Stimulated activated CD4-positive, alpha-beta T cell treated with anti-CD3 and anti-CD28 coated beads, Interleukin-2, amount 100 ng/mL, for 24 hours (primary cell): ENCODE measurements at places on chromosomes 6 and 20.

- no peak for DNase-seq
Observed at GRCh38 chr20:58017231-58017969, 211.1 kb downstream of the ANKRD60 start.

DNA sequence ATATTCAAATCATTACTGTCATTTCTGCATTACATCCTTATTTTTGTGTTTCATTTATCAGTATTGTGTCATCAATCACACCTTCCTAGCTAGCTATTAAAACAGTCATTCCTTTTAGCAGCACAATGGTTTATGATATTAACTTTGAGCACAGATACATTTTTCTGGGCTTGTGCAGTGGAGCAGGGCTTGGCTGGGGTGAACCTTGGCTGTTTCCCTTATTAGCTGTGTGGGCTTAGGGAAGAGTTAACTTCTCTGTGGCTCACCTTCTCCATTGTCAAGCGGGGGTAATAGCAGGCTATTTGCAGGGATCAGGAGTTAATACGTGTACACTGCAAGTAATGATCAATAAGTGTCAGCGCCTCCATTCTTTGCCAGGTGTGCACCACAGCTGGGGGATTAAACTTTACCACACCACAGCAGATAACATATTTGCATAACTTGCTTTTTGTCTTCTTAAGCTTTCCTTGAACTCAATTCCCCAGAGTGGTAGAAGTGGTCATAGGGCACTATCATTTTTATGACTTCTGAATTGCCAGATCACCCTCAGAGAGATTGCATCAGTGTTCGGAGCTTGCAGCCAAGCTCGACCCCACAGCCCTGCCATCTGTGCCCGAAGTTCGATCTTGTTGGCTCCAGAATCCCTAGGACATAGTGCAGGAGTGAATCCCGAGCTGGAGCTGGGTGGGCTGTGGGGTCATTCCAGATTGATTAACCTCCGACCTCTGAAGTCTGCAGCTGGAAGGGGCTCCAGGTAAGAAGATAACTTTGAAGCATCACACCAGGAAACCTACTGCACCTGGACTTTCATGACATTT lies 1.5 kb upstream of the PYGB start:
- DNase-seq = no peak

- no peak for DNase-seq
Observed at GRCh38 chr6:56292505-56293181, 45.3 kb upstream of the COL21A1 start.

- no peak for DNase-seq
Observed at GRCh38 chr6:136639702-136640101, 89.5 kb upstream of the MAP7 start.

DNA sequence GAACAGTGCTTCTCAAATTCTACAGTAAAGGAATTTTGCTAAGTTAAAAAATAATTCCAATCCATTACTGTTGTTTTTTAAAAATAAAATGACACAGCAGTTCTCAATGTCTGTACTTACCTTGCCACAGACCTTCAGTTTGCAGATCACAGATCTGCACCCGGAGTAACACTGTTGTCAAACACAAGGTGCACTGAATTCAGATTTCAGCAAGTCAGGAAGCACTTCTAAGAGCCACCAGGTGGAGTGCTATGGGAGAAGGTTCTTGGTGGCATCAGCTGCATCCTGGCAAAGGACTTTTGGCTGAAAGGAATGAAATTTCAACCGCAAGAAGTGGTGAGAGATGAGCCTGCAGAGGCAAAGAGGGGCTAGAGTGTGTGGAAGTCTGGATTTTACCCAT lies 17.4 kb downstream of the RSPH4A start:
- DNase-seq = no peak

GRCh38 chr6:105815661-105816555 lies 270.2 kb upstream of the PRDM1 start:
- DNase-seq = no peak

DNA sequence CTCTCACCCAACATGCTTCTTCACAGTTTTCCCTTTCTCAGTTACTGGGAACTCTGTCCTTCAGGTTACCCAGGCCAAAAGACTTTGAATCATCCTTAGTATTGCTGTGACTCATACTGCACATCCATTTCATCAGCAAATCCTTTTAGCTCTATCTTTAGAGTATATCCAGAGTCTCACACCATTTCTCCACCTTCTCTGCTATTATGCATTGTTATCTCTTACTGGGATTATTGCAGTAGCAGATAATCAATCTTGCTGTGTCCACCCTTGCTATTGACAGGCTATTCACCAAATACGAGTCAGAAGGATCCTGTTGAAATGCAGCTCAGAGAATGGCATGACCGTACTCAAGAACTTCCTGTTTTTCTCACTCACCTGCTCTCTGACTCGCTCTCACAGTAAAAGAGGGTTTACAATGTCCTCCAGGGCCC lies 57.3 kb downstream of the BCKDHB start:
- DNase-seq = no peak

DNA sequence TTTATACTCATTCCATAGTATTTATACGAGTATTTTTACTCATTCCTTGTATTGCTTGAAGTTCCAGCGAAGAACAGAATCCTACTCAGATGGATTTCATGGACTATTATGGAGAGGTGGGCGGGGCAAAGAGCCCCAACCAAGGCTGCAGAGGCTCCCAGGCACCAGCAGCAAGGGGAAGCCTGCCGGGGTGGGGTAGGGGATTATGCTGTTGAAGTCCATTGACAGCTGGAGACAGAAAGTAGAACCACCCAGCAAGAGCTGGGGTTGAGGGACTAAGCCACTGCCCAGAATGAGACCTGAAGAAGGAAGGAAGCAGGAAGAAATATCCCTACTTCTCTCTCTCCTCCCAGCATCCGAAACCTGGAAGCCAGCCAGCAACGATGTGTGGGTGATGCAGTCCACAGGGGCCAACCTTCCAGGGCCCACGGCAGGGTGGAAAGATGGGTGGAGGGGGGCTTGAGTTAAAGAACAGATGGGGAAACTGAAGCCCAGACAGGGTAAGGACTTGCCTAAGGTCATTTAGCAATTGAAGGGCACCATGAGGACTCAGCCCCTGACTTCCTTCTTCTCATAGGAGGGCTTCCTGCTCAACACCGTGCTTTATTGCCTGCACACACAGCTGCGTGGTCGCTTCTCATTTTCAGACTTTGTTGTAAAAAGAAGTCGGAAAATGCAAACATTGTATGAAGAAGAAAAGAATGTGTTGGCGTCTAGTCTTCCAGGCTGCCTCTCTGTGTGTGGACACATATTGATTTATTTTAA lies 18.3 kb upstream of the GTSF1L start:
- no peak for DNase-seq

DNA sequence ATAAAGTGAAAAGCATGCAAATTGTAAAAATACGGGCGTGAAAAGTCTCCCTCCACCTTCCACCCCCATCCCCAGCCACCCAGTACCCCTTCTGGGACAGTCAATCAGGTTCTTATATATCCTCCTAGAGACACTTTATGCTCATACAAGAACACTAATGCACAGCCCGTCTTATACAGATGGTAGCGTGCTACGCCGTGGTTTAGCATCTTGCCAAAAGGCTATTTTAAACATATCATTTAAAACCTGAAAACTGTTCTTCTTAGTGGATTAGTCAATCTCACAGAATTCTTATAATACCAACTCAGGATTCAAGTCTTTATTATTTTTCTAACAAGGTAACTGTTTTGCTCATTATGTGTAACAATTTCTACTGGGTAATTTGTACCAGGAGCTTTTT lies 57.2 kb upstream of the MRPS10 start:
- DNase-seq = no peak

- DNase-seq = no peak
Observed at GRCh38 chr6:167858086-167858591, 31.4 kb downstream of the AFDN start.

- DNase-seq = no peak
Observed at GRCh38 chr6:107543567-107543966, 53.6 kb downstream of the SOBP start.

DNA sequence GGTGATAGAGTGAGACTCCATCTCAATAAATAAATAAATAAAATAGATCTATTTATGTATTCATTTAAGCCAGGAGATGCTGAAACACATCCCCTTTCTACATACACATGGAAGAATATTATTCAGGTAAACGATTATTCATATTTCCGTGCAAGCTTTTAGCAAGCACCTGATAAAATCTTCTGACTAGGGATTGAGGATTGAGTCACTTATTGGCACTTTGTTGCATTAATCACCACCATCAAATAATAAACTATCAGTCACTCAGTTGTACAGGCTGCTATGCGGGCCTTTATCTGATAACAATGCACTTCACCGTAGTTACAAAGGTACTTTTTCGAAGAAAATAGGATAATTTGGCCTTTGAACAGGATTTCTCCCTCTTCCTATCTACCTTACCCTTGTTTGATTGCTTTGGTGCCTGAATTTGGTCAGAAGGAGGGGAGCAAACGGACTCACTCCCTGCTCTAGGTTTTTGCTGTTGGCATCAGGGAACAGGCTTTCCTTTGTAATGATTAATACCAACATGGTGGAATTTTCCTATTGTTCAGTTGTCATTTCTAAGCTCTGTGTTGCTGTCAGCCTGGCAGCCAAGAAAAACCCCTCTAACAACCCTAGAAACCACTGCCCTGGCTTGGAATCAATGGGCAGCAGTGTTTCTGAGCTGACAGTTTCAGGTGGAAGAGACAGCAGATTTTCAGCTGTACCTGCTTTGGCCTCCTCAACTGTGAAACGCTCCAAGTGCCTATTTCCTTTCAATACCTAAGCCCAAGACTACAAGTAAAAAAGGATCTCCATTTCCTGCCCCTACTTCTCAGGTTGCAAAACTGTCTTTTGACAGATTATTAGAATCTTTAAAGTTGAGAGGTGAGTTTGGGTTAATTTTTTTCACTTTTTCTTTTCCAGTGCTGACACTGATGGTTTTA lies 63.0 kb downstream of the MYB start:
- DNase-seq = no peak

DNA sequence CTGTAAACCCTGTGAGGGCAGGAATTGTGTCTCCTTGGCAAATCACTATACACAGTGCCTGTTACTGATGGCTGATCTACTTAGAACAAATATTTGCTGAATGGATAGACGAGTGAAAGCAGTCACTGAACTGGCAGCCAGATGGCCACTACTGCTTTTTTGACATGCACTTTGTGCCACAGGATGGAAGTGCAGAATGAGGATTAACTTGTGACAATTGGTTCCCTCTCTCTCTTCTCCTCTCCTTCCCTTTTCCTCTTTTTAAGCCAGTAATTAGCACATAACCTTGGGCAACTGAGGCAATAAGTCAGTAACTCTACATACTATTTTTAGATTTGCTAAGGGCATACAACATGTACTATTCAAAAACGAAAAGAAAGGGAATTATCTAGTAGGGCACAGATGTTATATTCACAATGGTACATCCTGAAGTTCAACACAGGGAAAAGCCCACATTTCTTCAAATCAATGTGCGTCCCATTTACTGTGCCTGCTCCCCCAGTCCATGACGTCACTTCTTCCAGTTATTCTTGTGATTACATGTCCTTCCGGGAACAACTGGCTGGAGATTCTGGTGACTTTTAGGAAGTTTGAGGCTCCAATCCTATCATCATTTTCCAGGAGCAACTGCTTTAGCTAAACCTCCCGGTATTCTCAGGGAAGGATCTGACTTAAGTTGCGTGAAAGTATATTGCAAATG lies 17.0 kb upstream of the RPS6KA2 start:
- no peak for DNase-seq

GRCh38 chr6:168016176-168016620 lies 18.7 kb downstream of the KIF25 start:
- DNase-seq = no peak

DNA sequence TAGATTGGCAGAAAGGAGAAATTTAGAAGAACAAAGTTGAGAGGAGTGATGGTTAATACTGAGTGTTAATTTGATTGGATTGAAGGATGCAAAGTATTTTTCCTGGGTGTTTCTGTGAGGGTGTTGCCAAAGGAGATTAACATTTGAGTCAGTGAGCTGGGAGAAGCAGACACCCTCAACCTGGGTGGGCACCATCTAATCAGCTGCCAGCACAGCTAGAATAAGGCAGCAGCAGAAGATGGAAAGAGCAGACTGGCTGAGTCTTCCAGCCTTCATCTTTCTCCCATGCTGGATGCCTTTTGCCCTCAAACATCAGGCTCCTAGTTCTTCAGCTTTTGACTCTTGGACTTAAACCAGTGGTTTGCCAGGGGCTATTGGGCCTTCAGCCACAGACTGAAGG lies 437.7 kb upstream of the AGPAT4 start:
- DNase-seq = no peak

DNA sequence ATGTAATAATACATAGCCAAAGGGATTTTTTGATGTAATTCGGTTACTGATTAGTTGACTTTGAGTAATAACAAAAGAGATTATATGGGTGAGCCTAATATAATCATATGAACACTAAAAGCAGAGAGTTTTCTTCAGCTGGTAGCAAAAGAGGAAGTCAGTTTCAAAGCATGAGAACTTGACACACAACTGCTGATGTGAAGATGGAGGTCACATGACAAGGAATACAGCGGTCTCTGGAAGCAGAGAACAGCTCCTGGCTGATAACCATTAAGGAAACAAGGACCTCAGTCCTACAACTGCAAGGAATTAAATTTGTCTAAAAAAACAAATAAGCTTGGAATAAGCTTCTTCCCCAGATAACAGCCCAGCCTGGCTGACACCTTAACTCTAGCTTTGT lies 154.5 kb upstream of the PRND start:
- no peak for DNase-seq

DNA sequence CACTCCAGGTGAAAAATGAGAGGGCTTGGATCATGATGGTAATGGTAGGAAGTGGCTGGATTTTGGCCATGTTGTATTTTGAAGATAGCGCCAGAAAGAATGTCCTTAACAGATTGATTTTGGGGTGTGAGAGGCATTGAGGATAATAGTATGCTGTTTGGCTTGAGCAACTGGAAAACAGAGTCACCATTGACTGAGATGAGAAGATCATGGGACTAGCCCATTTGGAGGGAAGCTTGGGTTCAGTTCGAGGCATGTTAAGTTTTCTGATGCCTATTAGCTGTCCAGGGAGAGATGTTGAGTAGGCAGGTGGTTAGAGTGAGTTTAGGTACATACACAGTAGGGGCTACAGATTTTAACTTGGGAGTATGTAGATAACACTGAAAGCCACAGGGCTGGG lies 23.3 kb downstream of the PLCG1 start:
- DNase-seq = no peak

DNA sequence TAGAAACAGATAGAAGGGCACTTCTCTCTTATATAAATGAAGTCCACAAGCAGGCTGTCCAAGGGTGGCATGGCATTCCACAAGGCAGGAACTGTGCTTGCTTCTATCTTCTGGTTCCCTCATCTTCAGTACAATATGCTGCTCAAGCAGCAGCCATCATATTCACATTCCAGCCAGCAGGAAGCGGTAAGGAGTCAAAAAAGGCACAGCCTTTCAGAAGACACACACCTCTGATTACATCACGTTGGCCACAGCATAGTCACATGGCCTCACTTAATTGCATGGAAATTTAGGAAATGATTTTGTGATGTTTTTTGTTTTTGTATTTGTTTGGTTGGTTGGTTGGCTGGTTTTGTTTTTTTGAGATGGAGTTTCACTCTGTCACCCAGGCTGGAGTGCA lies 19.0 kb downstream of the REM1 start:
- no peak for DNase-seq

- no peak for DNase-seq
Observed at GRCh38 chr20:11895861-11896387, 21.8 kb upstream of the BTBD3 start.
